MM.1S (cell line): ENCODE measurements at places on chromosomes 5 and 9.
A peak's percentile ranks its signal among the peaks of the same experiment; 100 is the strongest.

DNA sequence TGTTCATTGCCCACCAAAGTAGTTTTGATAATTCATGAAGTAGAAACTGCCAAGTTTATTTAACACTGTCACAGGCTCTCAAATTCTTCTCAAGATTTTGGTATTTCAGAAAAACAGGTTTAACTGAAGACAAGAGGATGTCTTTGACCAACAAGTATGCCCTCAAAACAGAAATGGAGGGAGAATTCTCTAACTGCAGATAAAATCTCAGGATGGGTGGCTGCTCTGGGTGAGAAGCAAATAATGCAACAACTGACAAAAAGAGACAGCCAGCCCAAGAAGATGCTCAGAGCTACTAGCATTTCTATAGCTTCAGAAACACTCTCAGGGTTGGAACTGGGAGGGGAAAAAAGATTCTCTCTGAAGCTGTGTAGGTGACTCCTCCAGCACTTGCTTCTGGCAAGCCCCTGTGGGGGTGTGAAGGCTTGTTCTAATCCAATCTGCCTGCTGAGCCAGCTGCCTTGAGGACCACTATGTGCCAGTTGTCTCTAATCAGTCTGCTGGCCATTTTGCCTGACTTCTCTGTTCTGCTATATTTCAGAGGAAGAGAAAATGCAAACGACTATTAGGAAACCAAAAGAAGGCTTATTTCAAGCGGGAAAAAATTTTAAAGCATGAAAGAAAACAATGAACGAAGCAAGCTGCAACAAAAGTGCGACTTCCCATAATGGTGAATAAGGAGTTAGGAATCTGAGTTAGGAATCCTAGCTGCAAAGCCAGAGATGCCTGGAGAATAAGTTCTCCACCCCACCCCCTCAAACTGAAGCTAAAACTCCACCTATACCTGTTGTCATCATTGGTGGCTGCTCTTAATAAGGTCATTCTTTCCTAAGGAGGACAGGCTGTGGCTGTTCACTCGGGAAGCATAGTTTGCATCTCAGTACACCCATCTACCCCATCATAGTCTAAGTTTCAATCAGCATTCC lies 147.5 kb downstream of the GNAQ start:
- DNase-seq, result no peak

DNA sequence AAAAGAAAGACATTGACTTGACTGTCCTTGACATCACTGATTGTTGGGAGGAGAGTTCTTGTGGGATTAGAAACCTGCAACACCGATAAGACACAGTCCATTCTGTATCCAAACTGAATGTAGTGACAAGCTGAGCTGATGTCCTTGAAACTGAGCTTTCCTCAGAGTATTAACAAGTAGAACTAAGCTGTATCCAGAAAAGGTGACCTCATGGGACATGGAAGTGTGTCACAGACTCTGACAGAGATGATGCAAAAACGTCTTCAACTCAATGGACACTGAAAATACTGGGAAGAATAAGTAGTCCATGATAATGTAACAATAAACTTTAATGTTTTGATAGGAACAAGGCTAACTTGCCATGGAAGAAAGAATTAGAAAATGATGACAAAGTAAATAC lies 690.1 kb downstream of the CDH18 start:
- DNase-seq, result no peak

- no peak for DNase-seq
Measured at GRCh38 chr9:16682273-16682672, 188.2 kb downstream of the BNC2 start.

DNA sequence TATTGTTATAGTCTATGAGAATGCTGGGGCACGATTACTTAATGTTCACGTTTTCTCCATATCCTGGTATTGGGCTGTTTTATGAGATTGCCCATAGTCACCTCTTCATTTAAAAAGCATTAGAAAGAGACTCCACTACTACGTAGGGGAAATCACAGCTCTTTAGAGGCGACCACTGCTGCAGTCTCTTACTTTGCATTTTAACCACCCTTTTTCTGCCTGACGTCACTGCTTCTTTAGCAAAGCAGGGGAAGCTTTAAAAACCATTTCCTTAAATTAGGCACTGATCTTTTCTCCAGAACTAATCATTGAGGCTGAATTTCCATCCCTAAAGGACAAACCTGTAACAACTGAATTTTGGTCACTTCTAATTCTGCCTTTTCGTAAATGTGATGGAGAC lies 38.9 kb downstream of the ZNF608 start:
- no peak for DNase-seq

DNA sequence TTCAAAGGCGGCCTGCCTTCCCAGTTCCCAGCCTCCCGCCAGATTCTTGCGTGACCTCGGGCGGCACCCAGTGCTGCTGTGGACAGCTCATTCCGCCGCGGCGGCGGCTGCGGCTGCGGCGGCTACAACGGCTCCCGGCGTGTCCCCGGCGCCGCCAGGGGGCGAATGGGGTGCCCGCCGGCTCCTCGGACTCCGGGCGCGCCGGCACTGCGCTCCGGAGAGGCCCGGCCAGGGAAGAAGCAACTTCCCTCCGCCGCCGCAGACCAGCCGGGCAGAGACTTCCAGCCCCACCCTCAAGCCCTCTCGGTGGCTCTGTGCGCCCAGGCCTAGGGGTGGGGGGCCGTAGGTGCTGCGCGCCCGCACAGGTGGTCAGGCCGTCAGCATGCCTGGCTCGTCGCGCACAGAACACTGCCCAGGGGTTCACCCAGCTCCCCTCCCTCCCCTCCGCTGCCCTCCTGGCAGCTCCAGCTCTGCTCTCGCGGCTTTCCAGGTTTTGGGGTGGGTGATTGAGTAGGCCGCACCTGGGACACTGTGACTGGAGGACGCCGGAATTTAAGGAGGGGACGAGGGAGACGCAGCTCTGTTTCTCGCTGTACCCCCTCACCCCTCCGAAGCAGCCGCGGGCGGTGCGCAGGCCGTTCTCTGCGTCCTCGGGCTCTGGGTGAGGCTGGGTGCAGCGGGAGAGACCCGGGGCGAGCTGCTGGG lies 20.2 kb downstream of the IGIP start:
- DNase-seq, result peak; percentile 56

DNA sequence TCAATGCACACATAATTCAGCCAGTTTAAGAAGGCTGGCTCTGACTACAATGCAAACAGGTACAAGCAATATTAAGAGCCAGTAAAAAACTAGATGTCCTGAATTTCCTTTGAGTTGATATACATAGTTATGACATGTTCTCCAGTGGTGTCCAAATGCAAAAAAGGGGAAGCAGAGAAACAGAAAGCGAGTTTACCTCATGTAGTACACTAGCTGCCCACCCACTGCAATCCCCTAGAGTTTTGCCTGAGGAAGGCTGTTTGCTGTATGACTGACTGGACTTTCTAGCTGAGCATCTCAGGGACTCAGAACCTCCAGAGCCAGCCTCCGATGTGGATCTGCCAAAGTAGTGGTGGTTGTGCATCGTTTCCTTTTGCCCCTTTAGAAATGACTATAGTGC lies 44.8 kb upstream of the SLC1A3 start:
- no peak for DNase-seq

GRCh38 chr5:78665534-78665933 lies 17.0 kb upstream of the LHFPL2 start:
- no peak for DNase-seq

DNA sequence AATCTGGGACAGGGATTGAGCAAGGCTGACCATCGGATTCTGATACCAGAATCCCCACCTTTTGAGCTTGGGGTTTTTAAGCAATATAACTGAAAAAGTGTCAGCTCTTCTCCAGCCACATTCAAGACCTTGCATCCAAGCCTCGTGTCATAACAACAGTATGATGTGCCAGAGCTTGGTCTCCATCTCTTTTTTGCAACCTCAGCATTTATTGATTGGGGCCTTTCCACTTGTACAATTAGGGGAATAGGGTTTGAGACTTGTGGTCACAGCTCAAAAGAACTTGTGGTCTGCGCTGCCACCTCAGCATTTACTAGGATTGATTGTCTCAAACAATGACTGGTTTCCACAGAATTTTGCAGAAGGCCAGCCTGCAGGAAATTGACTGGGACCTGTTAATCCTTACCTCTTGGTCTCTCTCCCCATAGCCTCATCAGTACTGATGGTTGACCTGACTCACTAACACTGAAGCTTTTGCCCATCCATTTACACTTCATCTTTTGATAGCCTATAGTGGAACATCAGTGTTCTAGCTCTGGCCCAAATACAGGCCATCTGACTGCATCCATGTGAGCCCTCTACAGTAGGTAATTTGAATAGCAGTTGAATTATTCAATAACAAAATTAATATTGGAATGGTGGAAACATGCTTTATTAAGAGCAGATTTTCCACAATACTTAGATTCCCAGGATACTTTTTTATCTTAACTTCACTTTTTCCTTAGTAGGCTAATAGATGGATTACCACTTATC lies 381.6 kb upstream of the PRR16 start:
- DNase-seq, result no peak

- DNase-seq, result peak; percentile 76
Measured at GRCh38 chr5:6820851-6821479, 107.7 kb downstream of the TENT4A start.

GRCh38 chr9:93218161-93218560 lies 34.2 kb downstream of the WNK2 start:
- DNase-seq, result no peak

- no peak for DNase-seq
Measured at GRCh38 chr9:134693011-134693410, 51.4 kb downstream of the COL5A1 start.

GRCh38 chr5:132056610-132057497 lies 3.6 kb upstream of the IL3 start:
- no peak for DNase-seq

- no peak for DNase-seq
Measured at GRCh38 chr5:27701931-27702903, 663.8 kb upstream of the CDH9 start.

DNA sequence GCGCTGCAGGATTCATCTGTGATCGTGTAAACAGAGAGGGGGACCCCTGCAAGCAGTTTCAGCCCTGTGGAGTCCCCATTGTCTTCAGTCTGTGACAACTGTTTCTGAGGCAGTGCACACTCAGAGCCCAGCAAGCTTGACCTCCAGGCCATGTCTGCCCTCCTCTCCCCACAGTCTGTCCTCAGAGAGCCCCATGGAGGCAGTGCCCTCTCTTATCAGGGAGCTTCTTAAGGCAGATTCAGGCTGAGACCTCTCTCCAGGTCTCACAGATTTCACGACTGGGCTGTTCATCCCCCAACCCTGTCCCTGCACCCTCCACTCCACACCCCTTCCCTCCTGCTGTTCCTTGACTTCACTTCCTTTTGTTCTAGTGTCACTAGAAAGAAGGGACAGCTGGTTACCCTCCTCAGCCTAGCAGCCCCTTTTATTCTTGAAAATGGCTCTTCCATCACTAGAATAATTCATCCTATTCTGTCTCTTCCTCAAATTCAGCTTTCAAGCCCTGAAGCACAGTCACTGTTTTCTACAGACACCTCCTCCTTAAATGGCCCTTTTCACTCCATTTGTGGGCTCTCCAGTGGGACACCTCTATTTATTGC lies 218.4 kb downstream of the MED10 start:
- no peak for DNase-seq

DNA sequence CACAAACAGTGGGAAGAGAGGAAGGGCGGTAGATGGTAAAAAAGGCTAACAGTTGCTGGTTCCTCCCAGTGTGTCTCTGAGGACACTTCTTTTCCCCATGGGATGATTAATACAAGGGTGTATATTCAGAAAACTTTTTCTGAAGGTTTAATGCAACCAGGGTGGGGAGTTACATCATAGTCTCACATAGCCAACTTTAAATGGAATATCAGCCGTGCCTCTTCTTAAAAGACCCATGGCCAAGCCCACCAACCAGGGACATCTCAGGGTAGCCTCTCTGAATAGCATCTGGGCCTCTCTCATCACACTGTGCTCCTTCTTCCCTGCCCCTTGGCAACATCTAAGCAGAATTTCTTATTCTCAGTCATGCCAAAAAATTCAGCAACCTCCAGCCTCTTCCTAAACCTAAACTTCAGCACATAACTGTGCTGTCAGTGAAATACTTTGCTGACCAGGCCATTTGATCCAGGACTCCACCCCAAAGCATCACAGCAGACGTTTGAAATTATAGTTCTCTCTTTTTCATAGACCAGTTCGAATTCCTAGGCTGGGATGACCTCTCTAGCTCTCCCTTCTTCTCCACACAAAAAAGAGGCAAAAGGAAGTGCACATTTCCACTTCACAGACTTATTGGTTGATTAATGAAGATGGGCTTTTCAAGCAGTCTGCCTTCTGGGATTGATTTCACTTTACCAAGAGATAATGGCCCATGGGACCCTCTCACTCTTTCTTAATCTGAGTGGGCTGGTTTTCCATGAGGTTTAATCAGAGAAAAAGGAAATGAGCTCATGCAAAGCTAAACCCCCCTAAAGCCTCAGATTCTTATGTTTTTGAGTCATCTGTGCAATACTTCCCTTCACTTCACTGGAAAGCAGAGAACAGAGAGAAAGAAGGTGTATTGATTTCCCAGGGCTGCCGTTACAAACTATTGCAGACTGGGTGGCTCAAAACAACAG lies 85.1 kb upstream of the RAI14 start:
- no peak for DNase-seq

DNA sequence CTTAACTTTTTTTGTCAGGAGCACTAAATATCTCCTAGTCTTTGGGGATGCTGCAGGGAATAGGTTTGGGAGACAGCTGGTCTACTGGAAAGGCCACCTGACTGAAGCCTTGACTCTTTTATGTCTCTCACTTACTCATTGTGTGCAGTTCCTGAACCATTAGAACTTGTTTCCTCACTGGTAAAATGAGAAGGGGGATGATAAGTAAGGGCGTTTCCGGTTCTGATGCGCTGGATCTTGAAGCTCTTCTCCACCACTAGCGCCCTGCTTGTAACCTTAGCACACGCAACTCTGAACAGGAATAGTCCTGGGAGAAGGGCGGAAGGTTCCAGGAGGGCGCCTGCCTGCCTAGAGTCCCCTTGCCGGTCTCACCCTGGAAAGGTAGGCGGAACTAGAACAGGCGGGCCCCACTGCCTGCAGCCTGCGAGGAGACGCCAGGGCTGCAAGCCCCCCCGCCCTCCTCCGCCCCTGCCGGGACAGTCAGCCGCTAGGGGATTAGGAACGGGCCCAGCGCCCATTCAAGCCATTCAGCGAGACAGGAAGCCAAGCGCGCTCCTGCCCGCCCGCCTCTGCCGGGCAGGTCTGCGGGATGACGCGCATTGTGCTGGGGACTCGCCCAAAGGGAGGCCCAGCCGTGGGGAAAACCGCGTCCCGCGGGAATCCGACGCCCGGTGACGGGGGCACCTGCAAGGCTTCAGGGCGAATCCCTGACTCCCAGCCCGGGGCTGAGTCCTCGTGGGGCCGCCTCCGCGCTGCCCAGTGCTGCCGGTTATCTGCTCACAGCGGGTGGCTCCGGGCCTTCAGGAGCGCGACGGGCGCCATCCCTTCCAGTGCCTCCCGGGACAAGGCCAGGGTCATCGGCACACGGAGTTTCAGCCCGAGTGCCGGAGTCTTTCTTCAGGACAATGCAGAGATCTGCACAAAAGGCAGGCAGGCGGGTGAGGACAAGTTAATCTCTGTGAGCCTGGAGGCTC lies 44.0 kb upstream of the XPA start:
- no peak for DNase-seq

GRCh38 chr5:174410716-174411478 lies 313.5 kb upstream of the MSX2 start:
- DNase-seq, result no peak

- no peak for DNase-seq
Measured at GRCh38 chr9:113999256-114000062, 78.6 kb downstream of the AMBP start.
